Thoracic aorta (tissue), 2 donors: ENCODE measurements at places on chromosomes 6 and 20.

DNA sequence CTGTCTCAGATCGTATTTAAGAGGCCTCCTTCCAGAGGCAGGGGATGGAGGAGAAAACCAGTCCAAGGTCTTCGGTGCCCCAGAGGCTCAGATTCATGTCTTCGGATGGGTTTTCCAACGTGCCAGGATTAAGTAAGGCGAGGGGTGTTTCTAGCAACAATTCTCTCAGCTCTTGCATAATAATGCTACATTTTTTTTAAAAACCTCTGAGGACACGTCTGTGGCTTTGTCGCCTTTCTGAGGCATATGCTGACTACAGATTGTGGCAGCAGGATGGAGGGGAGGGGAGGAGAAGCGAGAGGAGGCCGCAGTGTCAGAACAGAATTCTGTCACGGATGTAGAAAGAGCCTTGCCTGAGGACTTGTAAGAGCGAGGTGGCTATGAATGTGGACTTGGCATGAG lies 17.7 kb upstream of the CCDC167 start:
- no peak for DNase-seq

GRCh38 chr6:123211777-123212545 lies 215.9 kb downstream of the CLVS2 start:
- DNase-seq, result no peak

- peak; percentile 87 for DNase-seq
Measured at GRCh38 chr20:31835977-31836852, 9.2 kb downstream of the FOXS1 start.

DNA sequence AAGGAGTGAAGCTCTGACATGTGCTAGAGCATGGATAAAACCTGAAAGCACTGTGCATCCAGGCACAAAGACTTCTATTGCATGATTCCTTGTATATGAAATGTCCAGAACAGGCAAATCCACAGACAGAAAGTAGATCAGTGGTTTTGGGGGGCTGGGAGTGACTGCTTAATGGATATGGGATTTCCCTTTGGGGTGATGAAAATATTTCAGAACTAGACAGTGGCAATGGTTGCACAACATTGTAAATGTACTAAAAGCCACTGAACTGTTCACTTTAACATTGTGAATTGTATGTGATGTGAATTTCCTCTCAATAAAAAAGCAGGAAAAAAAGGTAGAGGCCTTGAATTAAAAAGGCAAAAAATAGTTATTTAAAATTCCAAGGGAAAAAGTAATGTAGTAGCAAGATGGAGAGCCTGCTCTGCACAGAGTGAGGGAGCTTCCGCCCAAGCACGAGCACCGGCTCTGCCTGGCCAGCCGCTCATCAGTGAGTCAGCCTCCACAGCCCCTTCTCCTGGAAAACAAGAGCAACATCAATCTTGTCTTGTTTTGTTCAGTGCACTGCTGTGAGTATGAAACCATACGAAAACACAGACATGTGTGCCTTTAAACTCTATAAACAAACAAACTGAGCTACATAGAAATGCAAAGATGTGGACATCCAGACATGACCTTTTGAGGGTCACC lies 74.6 kb upstream of the THBS2 start:
- no peak for DNase-seq

GRCh38 chr6:49890988-49891387 lies 24.7 kb upstream of the CRISP1 start:
- DNase-seq, result no peak

DNA sequence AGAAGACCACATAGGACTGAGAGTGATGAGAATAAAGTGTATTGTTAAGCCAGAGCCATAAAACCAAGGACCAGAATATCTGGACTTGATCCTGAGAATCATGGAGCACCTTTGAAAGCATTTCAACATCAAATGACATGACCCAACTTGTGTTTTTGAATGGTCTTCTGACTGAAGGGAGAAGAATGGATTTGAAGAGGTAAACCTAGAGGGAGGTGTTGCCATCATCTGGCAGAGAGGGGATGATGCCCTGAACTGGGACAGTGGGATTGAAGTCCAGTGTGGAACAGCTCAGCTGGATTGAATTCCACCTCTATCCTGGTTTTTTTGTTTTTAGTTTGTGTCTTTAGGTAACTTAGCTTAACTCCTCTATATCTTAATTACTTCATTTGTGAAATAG lies 570.0 kb downstream of the TBC1D32 start:
- DNase-seq, result no peak

- DNase-seq, result no peak
Measured at GRCh38 chr20:5073660-5074231, 46.0 kb downstream of the PCNA start.

GRCh38 chr20:34029415-34029814 lies 35.7 kb downstream of the RALY start:
- no peak for DNase-seq

DNA sequence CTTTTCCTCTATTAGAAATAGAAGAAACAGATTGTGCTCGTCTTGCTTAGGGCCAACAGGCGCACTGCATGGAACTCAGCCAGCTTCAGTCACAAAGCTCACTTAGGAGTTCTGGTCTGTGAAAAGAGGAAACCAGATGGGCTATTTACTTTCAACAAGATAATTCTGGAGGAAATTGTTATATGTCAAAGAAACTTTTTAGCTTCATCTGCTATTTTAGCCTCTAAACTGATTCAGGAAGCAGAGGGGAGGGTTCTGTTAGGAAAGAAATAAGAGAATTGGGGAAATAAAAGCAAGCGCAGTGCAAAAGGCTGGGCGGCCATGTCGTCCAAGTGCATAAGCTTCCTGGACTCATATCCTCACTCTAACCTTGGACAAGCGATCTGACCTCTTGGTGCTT lies 21.3 kb downstream of the PRKN start:
- DNase-seq, result no peak

DNA sequence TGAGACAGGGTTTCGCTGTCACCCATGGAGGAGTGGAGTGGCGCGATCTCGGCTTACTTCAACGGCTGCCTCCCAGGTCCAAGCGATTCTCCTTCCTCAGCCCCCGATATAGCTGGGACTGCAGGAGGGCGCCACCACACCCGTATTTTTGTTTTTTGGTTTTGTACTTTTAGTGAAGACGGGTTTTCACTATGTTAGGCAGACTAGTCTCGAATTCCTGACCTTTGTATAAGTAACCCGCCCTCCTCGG lies 115.4 kb upstream of the BTN3A2 start:
- no peak for DNase-seq

- DNase-seq, result no peak
Measured at GRCh38 chr6:161462148-161462547, 188.3 kb upstream of the AGPAT4 start.

- no peak for DNase-seq
Measured at GRCh38 chr6:111485342-111485741, 2.3 kb upstream of the REV3L start.

DNA sequence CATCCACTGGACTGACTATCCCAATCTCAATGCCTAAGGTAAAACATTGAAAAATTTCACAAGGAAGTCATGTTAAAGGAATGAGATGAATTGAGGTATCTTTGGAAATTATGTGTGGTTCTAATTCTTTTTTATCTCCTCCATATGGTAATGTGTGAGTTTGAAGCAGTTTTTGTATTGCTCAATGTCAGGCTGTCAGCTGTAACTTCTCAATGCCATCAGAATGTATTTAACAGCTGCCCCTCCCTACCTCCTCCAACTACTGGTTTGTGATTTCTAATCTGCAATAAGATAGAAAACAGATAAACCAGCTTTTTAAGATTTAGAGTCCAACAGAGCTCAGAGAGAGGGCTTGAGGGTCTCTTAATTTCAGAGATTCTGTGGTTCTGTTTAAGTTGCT lies 1005.8 kb upstream of the ADGRB3 start:
- DNase-seq, result no peak

DNA sequence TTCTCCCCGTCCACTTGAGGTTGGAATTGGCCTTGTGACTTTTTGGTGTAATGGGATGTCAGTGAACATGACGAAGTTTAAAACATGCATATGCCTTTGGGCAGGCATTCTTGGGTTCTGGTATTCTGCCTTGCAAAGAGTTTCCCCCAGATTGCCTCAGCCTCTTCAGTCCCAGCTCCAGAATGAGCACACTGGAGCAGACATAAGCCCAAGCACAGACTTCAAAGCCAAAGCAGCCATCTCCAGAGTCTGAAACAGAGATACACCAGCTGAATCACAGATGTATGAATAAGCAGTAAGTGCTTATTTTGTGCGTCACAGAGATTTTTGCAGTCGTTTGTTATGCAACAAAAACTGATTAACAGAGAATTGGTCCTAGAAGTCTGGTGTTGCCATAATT lies 546.0 kb downstream of the FRK start:
- no peak for DNase-seq

DNA sequence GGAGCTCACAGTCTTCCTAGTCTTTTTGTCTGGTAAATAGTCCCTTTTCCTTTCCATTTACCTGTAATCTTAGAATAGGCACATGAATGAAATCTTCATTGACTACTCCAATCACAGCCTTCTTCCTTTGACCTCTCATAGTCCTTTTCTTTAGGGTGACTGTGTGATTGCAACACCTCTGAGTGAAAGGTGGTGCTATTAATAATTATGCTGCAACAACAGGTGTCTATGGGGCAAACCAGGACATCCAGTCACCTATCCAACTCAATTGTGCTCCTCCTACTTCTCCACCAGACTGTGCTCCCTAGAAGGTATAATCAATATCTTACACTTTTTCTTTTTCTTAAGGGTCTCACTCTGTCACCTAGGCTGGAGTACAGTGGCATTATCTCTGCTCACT lies 29.4 kb downstream of the RIPOR2 start:
- DNase-seq, result no peak

DNA sequence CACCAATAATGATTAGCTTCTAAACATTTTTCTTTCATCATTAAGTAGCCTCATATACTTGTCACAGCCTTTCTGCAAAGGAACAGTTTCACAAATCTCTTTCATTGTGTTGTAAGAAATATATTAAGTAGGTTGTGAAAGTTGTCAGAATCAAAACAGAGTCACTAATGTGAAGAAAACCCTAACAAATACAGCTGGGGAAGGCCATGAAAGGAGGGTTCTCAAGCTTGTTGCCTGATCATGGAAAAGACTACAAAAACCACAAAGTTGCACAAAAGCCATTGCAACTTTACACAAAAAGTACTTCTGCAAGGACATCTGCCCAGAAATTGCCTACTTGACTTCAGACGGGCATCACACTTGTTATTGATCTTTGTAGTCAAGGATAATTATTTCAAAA lies 216.1 kb downstream of the ALDH8A1 start:
- DNase-seq, result no peak

- DNase-seq, result no peak
Measured at GRCh38 chr6:110590821-110591351, 114.5 kb upstream of the SLC22A16 start.

- DNase-seq, result no peak
Measured at GRCh38 chr6:75287424-75287823, 2.8 kb upstream of the TMEM30A start.

GRCh38 chr20:13220904-13221297 lies at the start of gene ISM1:
Gene ISM1 (plus strand): TSS chr20:13221274. CDS start chr20:13221777, 503 bp downstream.
- no peak for DNase-seq

DNA sequence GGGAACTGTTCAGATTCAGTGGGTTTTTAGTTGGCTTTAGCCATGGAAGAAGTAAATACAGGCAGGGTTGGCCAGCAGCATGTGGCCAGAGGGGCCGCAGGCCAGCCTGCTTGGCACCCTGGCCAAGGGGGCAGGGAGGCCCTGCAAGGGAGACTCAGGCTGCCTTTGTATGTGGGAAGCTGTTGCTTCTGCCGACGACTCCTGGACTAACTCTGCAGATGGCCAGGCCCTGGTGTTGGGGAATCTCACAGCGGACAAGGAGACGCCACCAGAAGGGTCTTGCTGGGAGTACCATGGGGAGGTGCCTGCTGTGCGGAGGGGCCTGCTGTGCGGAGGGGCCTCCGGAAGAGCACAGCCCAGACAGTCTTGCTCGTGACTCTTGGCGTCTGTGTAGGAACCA lies 25.2 kb downstream of the PYGB start:
- DNase-seq, result no peak

DNA sequence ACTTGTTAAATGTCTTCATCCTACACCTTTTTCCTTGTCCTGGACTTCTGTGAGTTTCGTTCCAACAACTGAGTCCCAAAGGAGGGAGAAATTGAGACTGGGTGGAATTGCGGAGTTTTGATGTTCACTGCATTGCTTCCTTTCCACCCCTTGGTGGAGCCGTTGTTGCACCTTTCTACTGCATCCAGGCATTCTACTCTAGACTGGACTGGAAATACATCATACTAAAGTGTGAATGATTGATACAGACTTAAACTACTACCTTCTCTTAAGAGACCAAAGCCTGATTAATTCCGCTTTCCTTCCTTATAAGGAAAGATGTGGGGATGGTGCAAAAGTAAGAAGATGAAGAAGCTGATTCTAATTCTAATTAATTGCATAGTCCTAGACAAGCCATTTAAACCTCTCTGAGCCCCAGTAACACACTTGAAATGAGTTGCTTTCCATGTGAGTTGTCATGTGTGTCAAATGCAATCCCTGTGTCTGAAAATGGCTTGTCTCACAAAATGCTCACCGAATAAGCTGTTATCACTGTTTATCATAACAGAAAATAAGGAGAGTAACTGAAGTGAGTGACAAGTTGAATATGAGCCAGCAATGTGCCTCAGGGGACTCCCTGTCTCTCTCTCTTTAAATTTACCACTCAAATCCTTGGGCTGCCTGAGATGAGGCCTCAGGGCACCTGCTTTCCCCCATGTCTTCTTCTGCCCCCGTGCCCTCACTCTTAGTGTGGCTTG lies 338.3 kb upstream of the CHD6 start:
- no peak for DNase-seq

GRCh38 chr6:3372912-3373554 lies 83.8 kb downstream of the SLC22A23 start:
- DNase-seq, result no peak

DNA sequence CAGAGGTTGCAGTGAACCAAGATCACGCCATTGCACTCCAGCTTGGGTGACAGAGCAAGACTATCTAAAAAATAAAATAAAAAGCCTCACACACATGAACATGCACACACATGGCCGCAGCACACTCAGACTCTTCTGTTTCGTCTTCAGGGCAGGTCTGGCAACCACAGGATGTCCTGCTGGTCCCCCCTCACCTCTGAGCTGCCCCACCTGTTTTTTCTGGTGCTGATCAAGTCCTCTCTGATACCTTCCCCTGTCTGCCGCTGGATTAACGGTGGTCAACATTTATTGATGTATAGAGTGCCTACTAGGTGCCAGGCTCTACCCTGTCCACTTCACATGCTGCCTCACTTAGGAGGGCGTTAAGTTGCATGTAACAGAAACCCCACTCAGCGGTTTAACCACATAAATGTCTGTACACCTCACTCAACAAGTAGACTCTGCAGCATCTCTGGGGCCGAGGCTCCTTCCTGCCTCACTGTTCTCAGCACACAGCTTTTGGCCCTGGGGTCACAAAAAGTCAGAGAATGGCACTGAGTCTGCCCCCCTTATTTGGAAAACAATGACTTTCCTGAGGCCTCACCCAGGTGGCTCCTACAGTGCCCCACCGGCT lies 4.5 kb upstream of the AP5S1 start:
- no peak for DNase-seq

DNA sequence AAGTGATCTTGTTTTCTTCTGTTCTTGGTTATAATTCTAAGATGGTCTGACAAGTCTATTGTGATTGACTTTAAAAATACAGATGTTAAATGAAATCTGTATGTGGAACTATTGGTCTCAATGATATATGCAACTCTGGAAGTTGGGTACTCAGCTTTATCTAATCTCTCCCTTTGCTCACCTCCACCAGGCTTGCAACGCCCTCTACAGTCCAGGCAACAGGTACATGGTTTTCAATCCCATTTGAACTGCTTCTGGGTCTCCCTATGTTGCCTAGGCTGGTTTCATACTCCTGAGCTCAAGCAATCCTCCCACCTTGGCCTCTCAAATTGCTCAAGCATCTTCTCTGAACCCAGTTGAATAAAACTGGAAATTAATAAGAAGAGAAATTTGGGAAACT lies 25.6 kb upstream of the HLA-DQB1 start:
- DNase-seq, result no peak
